ENCODE measurements at places on chromosomes 12 and 14. TPM values are rescaled to one million over a fixed set of nuclear protein-coding genes. Genes with fewer than 3 reads are reported as not detected.

Gene HPD
- total RNA-seq = 1.1 TPM

Gene CPSF6
- total RNA-seq = 43.6 TPM

Gene LHX5
- not detected for total RNA-seq

Gene GSKIP
- total RNA-seq = 57.0 TPM

Gene SIX6
- not detected for total RNA-seq

Gene LPAR5
- total RNA-seq = under 0.01 TPM

Gene MYF5
- total RNA-seq = not detected

Gene ITGB7
- total RNA-seq = 0.15 TPM

Gene ASB2
- 0.23 TPM for total RNA-seq

Gene TPH2
- total RNA-seq = not detected

Gene OR4E2
- total RNA-seq = not detected

Gene LBHD2
- total RNA-seq = not detected
